C1 segment of cervical spinal cord (tissue), 14 donors: ENCODE measurements at places on chromosomes 2 and 18.
A peak's percentile ranks its signal among the peaks of the same experiment; 100 is the strongest.

GRCh38 chr2:45974056-45974455 lies 322.6 kb downstream of the PRKCE start:
- no peak for DNase-seq

GRCh38 chr2:3727397-3728045 lies 24.1 kb downstream of the DCDC2C start:
- DNase-seq, result no peak

GRCh38 chr2:157837851-157838441 lies 38.2 kb downstream of the ACVR1 start:
- DNase-seq, result peak; percentile 25

DNA sequence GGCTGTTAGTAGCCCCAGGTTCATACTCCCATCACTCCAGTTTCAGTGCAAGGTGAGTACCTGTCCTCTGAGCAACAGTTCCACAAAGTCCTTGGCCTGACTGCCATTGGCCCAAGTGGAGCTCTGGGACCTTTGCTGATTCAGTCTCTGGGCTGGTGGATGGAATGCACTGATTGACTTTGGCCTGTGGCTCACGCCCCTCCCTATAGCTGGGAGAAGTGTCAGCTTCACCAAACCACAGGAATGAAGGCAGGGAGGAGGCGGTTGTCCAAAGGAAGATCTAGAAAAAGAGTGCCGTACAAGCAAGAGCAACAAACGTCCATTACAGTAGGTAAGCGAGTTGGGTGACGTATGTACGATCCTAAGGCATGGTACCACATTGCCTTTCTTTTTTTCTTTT lies 34.0 kb downstream of the QPCT start:
- DNase-seq, result no peak

GRCh38 chr18:32056613-32057358 lies 34.9 kb upstream of the RNF138 start:
- DNase-seq, result no peak

DNA sequence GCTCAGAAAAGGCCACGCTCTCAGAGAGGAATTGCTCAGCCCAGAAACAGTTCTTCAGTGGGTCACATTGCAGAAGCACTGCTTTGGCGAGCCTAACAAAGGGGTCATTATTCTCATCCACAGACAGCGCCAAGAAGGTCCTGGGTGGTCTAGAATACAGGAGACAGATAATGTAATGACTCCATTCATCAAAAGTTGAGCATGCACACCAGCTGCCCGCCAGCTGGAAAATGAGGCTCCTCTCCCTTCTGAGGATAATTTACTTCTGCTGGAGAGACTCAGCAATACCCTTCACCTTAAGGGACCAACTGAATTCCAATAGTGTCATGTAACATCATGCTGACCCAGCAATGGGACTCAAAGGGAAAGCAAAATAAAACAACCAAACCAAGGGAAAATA lies 79.9 kb downstream of the TRIB2 start:
- DNase-seq, result no peak

DNA sequence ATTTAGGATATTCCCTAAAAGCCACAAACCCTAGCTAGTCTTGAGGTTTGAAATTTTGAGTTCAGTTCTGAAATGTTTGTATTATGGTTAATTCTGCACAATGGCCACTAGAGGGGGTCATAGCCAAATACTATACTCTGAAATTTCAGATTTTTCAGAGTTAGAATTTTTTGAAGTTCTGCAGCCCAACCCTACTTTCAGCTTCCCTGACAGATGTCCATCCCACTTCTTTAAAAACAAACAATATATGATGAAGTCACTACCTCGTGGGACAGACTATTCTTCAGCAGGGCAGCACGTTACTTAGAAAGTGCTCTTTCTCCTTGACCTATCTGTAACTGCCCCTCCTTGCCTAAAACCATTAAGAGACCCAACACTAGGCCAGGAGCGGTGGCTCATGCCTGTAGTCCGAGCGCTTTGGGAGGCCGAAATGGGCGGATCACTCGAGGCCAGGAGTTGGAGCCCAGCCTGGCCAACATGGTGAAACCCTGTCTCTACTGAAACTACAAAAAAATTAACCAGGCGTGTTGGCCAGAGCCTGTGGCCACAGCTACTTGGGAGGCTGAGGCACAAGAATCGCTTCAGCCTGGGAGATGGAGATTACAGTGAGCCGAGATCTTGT lies 48.2 kb upstream of the PAPOLG start:
- no peak for DNase-seq

GRCh38 chr18:59902131-59902992 lies 2.6 kb downstream of the PMAIP1 start:
- DNase-seq, result no peak

- no peak for DNase-seq
Measured at GRCh38 chr2:14565666-14566065, 66.9 kb upstream of the LRATD1 start.

GRCh38 chr2:121203591-121204249 lies 81.3 kb downstream of the TFCP2L1 start:
- no peak for DNase-seq

DNA sequence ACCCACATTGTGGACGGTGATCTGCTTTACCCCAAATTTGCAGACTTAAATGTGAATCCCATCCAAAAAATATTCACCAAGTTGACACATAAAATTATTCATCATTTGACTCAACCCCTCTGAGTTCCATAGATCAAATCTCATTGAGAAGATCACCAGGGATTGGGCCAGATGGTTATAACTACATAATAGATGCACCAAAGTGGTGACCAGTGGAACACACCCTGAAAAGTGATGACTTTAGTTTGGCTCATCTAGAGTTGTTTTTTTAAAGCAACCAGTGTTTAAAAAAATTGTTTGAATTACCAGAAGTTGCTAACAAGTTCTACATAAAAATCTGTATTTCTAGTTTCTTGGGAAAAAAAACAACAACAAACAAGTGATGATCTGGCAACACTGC lies 155.0 kb downstream of the PLCL1 start:
- DNase-seq, result no peak

- no peak for DNase-seq
Measured at GRCh38 chr2:229376866-229377265, 105.8 kb upstream of the PID1 start.

- DNase-seq, result no peak
Measured at GRCh38 chr2:173118395-173118794, 42.7 kb downstream of the MAP3K20 start.

GRCh38 chr18:74310411-74310810 lies 5.2 kb upstream of the C18orf63 start:
- no peak for DNase-seq
